ENCODE measurements at places on chromosomes 3 and 15. TPM values are rescaled to one million over a fixed set of nuclear protein-coding genes. Genes with fewer than 3 reads are reported as not detected.

DNA sequence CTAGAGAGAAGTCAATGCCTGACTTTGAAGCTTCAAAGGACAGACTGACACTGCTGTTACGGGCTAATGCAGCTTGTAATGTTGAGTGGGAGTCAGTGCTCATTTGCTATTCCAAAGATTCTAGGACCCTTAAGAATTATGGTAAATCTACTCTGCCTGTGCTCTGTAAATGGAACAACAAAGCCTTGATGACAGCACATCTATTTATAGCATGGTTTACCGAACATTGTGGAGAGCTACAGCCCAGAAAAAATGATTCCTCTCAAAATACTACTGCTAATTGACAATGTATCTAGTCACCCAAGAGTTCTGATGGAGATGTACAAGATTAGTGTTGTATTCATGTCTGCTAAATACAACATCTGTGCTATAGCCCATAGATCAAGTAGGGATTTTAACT is 262.3 kb downstream of the EPHA6 start:
- H3K4me3 ChIP-seq, result no peak overlapping the region
- H3K27ac ChIP-seq, result no peak overlapping the region
- H3K27me3 ChIP-seq, result no peaks in the 10 kb centered on the region

ATP2B2 gene
- 0.08 TPM for polyA plus RNA-seq

DNA sequence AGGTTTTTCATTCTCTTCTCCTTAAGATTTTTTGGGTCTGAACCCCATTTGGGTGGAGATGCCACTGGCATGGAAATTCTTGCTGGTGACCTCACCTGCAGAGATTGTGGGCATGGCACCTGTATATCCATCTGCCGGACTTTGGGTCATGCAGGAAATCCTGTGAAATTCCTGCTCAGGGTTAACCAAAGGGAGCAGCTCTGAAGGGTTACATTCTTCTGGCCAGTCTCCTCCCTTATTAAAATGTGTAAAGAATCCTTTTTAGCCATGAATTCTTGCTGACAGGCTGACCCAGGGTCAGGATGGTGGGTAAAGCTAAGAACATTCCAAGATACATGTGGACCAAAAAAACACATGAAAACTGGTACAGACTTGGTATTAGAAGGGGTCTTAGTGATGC is 27.4 kb downstream of the ARHGEF26 start:
- no peaks in the 10 kb centered on the region for H3K36me3 ChIP-seq
- no peaks in the 10 kb centered on the region for H3K27me3 ChIP-seq
- no peak overlapping the region for H3K27ac ChIP-seq
- no peaks in the 10 kb centered on the region for H3K4me1 ChIP-seq
- no peak for DNase-seq

SLC12A1 gene
- polyA plus RNA-seq, result not detected

DLL4 gene
- polyA plus RNA-seq, result 6.0 TPM

DLG1 gene
- polyA plus RNA-seq, result 21.6 TPM

MYL3 gene
- 3,091 TPM for polyA plus RNA-seq

SKOR1 gene
- 0.06 TPM for polyA plus RNA-seq
